WTC11 (cell line): ENCODE measurements at places on chromosomes 5 and 9. TPM values are rescaled to one million over a fixed set of nuclear protein-coding genes. Genes with fewer than 3 reads are reported as not detected.

DNA sequence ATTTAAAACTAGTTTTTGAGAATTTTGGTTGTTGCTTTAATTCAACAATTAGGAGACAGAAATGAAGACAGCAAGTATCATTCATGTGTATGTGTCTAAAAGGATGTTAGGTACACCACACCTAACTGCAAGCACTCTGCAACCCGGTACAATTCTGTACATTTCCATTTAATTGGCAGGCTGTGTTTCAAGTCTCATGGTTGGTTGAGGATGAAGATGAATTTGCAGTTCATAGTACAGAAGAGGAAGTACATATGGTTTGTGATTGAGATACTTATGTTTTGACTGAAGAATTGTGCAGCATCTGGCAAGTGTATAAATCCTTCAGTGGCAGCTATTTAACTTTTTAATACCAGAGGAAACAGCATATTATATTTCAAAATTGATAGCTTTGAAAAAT, 628.7 kb upstream of the ZNF608 start:
- DNase-seq = no peak
- H3K4me1 ChIP-seq = peaks cover 64% of the 10 kb centered on the region
- no peaks in the 10 kb centered on the region for H3K36me3 ChIP-seq
- no peaks in the 10 kb centered on the region for H3K27me3 ChIP-seq

Gene KIF27
- 3.9 to 5.7 TPM (median 5.4 TPM) in 3 replicates for total RNA-seq

DNA sequence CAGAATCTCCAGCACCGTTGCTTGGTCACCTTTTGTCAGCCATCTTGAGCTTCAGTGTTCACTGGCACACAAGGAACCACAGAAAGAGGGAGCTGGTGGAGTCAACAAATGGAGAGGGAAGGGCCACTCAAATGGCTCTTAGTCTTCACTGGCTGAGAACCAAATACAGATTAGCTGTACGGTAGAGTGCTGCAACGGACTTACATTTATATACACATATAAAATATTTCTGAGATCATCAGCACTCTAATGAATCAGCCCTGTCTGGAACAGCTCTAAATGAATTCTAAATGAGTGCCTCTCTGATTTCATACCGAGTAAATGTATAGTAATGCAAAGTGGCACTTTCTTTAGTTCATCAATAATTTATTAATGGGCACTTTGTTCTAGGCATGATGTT, 24.8 kb downstream of the KCTD16 start:
- no peak for DNase-seq
- H3K36me3 ChIP-seq = no peaks in the 10 kb centered on the region
- no peak overlapping the region for H3K4me3 ChIP-seq
- no peak overlapping the region for H3K27ac ChIP-seq

DNA sequence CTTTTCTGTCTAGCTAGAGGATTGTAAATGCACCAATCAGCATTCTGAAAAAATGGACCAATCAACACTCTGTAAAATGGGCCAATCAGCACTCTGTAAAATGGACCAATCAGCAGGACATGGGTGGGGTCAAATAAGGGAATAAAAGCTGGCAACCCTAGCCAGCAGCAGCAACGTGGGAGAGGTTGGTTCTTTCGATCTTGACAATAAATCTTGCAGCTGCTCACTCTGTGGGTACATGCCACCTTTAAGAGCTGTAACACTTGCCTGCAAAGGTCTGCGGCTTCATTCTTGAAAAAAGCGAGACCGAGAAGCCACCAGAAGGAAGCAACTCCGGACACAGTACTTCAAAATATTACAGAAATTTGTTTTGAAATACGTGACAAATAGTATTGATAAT, 424.6 kb upstream of the CDH9 start:
- no peak overlapping the region for H3K27ac ChIP-seq
- peaks cover 9% of the 10 kb centered on the region for H3K4me1 ChIP-seq

Gene NEUROG1
- total RNA-seq = 0.13 to 0.18 TPM in 2 of 3 replicates, not detected in the other

Gene FBP2
- not detected in 3 replicates for total RNA-seq

Gene MEIKIN
- not detected in 3 replicates for total RNA-seq

GRCh38 chr5:160649304-160649703, 202.7 kb downstream of the ATP10B start:
- no peak overlapping the region for H3K27ac ChIP-seq
- 0 out of 2 replicates have a peak, but pooled peaks cover 4% of the 10 kb centered on the region for H3K4me1 ChIP-seq
- H3K36me3 ChIP-seq = no peaks in the 10 kb centered on the region
- DNase-seq = peak; percentile 35

Gene SV2C
- 0.05 to 0.09 TPM (median 0.07 TPM) in 3 replicates for total RNA-seq

Gene PCDHB2
- total RNA-seq = 22.9 to 26.2 TPM (median 23.1 TPM) in 3 replicates

GRCh38 chr5:90957906-90958305, 399.3 kb downstream of the ADGRV1 start:
- no peak overlapping the region for H3K4me3 ChIP-seq
- H3K4me1 ChIP-seq = no peaks in the 10 kb centered on the region; the same call in 1 of the 2 replicates
- DNase-seq = no peak
- no peaks in the 10 kb centered on the region for H3K36me3 ChIP-seq
- H3K27ac ChIP-seq = no peak overlapping the region

GRCh38 chr9:27527702-27528075, 1.9 kb downstream of the MOB3B start:
- H3K36me3 ChIP-seq = peaks cover 5% of the 10 kb centered on the region; the same call in 1 of the 2 replicates
- H3K27ac ChIP-seq = peak overlapping the region; percentile 96
- peaks cover 3% of the 10 kb centered on the region; the same call in 1 of the 2 replicates for H3K27me3 ChIP-seq
- H3K4me3 ChIP-seq = peak overlapping the region; percentile 94
- peaks cover 64% of the 10 kb centered on the region for H3K4me1 ChIP-seq
- no peak for DNase-seq

DNA sequence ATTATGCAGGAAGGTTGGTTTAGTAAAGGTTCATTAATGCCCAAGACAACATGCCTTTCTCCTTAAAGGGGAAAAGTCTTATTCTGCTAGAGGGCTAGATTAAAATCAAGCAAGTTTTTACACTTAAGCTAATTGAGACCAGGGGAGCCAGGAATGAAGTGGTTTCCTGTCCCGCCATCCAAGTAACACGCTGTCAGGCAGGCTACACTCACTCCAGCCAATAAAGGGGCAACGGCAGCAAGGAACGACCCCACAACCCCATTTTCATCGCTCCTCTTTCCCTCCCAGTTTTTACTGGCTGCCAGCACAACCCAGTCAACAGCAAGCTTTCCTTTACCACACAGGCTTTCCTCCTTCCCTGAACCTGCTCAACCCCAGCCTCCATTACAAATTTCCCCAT, 225.1 kb downstream of the DCP2 start:
- no peak for DNase-seq
- H3K27ac ChIP-seq = peak overlapping the region; percentile 35
- H3K4me1 ChIP-seq = peaks cover 62% of the 10 kb centered on the region
- H3K27me3 ChIP-seq = no peaks in the 10 kb centered on the region
- no peak overlapping the region for H3K4me3 ChIP-seq

GRCh38 chr9:130570208-130570607, 9.2 kb upstream of the FUBP3 start:
- no peaks in the 10 kb centered on the region for H3K4me1 ChIP-seq
- H3K27ac ChIP-seq = no peak overlapping the region
- H3K4me3 ChIP-seq = no peak overlapping the region
- H3K36me3 ChIP-seq = no peaks in the 10 kb centered on the region
- no peak for DNase-seq

DNA sequence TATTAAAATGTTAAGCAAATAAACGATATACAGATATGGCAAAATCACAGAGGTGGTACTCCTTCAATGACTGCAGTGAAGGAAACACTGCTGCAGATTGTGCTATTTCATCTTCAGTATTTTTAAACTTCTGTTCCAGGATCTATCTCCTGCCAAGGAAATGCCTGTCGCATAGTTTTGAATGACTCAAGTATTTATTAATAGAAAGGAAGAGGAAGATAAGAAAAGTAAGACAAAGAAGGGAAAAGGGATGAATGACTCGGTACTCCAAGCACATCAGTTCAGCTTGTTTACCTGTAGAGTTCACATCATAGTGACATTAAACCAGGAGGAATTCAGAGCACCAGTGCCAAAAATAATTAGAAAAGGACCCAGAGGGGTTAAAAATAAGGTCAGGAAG, 5.1 kb upstream of the GPX8 start:
- no peak overlapping the region for H3K27ac ChIP-seq
- H3K4me3 ChIP-seq = no peak overlapping the region
- no peak for DNase-seq
- H3K27me3 ChIP-seq = peaks cover 10% of the 10 kb centered on the region
- H3K36me3 ChIP-seq = no peaks in the 10 kb centered on the region

Gene IL3
- total RNA-seq = not detected in 3 replicates

Gene CKMT2
- total RNA-seq = 1.8 to 3.1 TPM (median 2.4 TPM) in 3 replicates

DNA sequence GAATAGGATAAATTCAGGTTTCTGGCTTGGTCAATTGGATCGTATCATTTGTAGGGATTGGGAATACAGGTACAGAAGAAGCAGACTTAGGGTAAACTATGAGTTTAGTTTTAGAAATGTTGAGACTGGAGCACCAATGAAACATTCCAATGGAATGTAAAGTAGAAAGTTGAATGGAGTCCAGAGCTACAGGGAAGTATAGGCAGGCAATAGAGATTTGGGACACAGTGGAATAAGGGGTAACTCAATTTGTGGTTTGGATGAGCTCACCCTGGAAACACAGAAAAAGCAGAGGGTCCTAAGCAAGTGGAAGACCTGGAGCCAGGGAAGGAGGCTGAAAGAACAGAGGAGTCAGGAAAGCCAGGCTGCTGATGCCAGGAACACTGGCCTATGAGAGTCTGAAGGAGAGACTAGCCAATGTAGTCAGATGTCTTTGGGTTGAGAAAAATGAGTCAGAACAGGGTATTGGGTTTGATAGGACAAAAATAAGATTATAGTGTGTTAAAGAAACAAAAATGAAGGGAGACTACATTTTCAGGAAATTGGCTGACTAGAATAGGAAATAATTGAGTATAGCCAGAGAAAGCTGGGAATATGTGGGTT, 72.8 kb downstream of the STARD4 start:
- peaks cover 1% of the 10 kb centered on the region; the same call in 1 of the 2 replicates for H3K36me3 ChIP-seq
- H3K27ac ChIP-seq = no peak overlapping the region; the same call in 1 of the 2 replicates
- no peaks in the 10 kb centered on the region for H3K4me1 ChIP-seq
- no peak for DNase-seq
- H3K4me3 ChIP-seq = no peak overlapping the region
- no peaks in the 10 kb centered on the region for H3K27me3 ChIP-seq

- H3K27ac ChIP-seq = peak overlapping the region; percentile 70
- H3K27me3 ChIP-seq = no peaks in the 10 kb centered on the region
- DNase-seq = peak; percentile 30
- H3K4me3 ChIP-seq = no peak overlapping the region
- peaks cover 28% of the 10 kb centered on the region for H3K36me3 ChIP-seq
- peaks cover 33% of the 10 kb centered on the region for H3K4me1 ChIP-seq
These were observed 64.7 kb upstream of the LARP1 start for GRCh38 chr5:154690488-154690887.

Gene BAAT
- 0.11 to 0.17 TPM (median 0.14 TPM) in 3 replicates for total RNA-seq

Gene OSMR
- total RNA-seq = 2.3 to 3.1 TPM (median 2.5 TPM) in 3 replicates

- no peaks in the 10 kb centered on the region for H3K27me3 ChIP-seq
- H3K4me3 ChIP-seq = peak overlapping the region; percentile 85
These were observed 1.1 kb downstream of the SLC27A4 start for GRCh38 chr9:128341435-128341849.

GRCh38 chr9:125391704-125392103, 130.1 kb downstream of the GAPVD1 start:
- no peak overlapping the region for H3K27ac ChIP-seq
- H3K27me3 ChIP-seq = peaks cover 75% of the 10 kb centered on the region
- DNase-seq = no peak
- H3K4me3 ChIP-seq = no peak overlapping the region

DNA sequence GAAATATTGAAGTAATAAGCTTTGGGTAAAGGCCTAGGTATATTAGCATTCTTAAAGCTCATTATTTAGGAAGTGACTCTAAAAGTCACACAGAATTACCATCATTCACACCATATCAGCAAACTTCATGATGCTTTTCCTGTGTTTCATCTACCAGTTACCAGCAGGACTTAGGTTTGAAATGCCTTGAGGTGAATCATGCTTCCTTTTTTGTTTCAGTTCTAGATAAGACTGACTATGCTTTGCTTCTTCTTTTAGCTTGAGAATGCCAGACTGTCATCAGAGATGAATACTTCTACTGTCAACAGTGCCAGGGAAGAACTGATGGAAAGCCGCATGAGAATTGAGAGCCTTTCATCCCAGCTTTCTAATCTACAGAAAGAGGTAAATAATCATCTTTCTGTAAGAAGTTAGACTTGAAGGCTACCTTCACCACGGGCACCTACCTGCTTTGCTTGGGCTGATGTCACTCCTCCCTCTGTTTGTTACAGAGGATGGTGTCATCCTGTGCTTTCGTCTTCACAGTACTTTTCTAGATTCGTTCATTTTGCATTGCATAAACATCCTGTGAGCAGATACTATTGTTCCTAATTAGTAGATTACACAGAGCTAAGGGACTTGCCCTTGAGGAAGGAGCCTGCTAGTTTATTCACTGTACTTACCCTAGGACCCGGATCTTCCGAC, 34.7 kb downstream of the LMNB1 start:
- no peaks in the 10 kb centered on the region for H3K4me1 ChIP-seq
- no peaks in the 10 kb centered on the region for H3K27me3 ChIP-seq
- DNase-seq = no peak
- peaks cover 76% of the 10 kb centered on the region for H3K36me3 ChIP-seq
- no peak overlapping the region for H3K4me3 ChIP-seq

GRCh38 chr5:14351845-14352712, 208.9 kb downstream of the TRIO start:
- no peak overlapping the region for H3K27ac ChIP-seq
- H3K27me3 ChIP-seq = no peaks in the 10 kb centered on the region
- H3K4me3 ChIP-seq = no peak overlapping the region
- peak; percentile 64 for DNase-seq
- H3K4me1 ChIP-seq = peaks cover 29% of the 10 kb centered on the region

- peaks cover 12% of the 10 kb centered on the region for H3K4me1 ChIP-seq
- no peak overlapping the region for H3K27ac ChIP-seq
- no peak overlapping the region for H3K4me3 ChIP-seq
- peaks cover 2% of the 10 kb centered on the region; the same call in 1 of the 2 replicates for H3K36me3 ChIP-seq
- DNase-seq = no peak
These were observed 8.6 kb upstream of the PSAT1 start for GRCh38 chr9:78288214-78288892.

GRCh38 chr5:181109489-181110013, 21.4 kb downstream of the OR2V1 start:
- no peak overlapping the region for H3K27ac ChIP-seq
- H3K27me3 ChIP-seq = peaks cover 50% of the 10 kb centered on the region
- peaks cover 31% of the 10 kb centered on the region for H3K4me1 ChIP-seq
- peak; percentile 74 for DNase-seq
- peaks cover 7% of the 10 kb centered on the region for H3K36me3 ChIP-seq

Gene PRR16
- 0.23 to 0.53 TPM (median 0.42 TPM) in 3 replicates for total RNA-seq

GRCh38 chr5:75667586-75667985, 49.7 kb downstream of the POC5 start:
- no peaks in the 10 kb centered on the region for H3K36me3 ChIP-seq
- no peak overlapping the region for H3K4me3 ChIP-seq
- no peak overlapping the region for H3K27ac ChIP-seq
- no peak for DNase-seq
- no peaks in the 10 kb centered on the region for H3K27me3 ChIP-seq

- H3K27ac ChIP-seq = no peak overlapping the region
- DNase-seq = peak; percentile 93
- H3K4me3 ChIP-seq = peak overlapping the region; percentile 78
- no peaks in the 10 kb centered on the region for H3K36me3 ChIP-seq
- peaks cover 79% of the 10 kb centered on the region for H3K27me3 ChIP-seq
- H3K4me1 ChIP-seq = peaks cover 32% of the 10 kb centered on the region
These were observed 1.9 kb upstream of the CNTFR start for GRCh38 chr9:34591248-34591916.
